ENCODE measurements at places on chromosomes 1 and 21.
A peak's percentile ranks its signal among the peaks of the same experiment; 100 is the strongest.

- no peak for DNase-seq
Observed at GRCh38 chr1:159196543-159196942, 8.1 kb upstream of the ACKR1 start.

DNA sequence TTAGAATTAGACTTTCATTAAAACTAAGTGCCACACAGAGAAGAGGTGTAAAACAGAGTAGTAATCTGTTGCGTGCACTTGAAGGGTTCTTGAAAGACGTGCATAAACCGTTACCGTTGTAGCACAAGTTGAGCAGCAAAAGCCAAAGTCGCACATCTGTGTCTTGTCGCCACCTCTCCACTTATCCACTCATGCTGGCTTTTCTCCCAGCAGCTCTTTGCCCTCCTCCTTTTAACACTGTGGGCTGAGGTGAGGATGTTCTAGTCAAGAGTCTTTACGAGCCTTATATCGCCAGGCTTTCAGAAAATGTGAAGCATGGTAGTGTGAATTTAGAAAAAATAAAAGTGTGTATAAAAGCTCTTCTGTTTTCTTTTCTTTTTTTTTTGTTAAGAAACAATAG lies 48.0 kb downstream of the NR5A2 start:
- no peak for DNase-seq

GRCh38 chr1:157004806-157005205 lies 40.7 kb downstream of the ARHGEF11 start:
- peak; percentile 46 for DNase-seq

GRCh38 chr1:151978922-151979321 lies 14.7 kb downstream of the S100A10 start:
- no peak for DNase-seq

DNA sequence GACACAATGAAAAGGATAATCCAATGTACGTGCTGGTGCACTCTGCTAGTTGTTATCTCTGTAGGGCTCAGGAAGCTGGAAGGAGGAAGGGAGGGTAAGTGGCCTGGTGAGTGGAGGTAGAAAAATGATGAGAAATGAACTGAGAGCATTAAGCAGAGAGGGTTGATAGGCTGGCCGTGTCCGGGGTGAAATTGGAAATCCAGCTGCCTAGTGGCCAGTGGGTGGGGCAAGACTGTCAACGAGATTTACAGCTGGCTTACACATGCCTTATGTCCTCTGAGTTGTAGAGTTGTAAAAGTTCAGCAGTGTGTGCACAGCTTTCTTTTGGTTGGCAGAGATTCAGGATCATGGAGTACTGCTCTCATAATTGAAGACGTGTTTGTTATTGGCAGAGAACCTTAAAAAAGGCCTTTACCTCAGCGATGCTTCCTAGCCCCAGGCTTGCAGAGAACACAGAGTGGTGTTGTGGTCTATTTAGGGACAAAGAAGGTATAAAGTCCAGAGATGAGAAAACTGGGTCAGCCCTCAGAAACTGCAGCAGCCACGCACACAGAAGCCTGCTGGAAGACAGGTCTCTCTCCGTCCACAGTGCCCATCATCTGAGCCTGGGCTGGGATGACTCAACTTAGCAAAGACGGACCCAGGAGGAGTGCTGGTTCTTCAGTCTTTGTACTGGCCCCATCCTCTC lies 132.4 kb downstream of the EDEM3 start:
- DNase-seq: peak; percentile 91

DNA sequence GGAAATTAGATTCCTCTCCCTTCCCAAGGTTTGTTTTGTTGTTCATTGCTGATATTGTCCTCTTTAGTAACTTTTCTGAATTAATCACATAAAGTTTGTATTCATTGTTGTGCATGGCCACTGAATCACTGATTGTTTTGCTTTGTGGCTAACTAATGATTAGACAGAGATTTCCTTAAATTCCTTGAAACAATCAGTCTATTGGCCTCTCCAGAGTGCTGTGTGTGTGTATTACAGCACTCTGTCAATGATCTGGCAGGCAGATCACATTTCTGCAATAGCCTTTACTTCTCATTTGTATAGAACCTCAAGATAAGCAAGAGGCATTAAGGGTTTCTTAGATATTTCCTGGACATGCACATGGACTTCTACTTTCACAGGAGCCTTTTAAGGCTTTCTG lies 78.6 kb downstream of the DUSP10 start:
- no peak for DNase-seq

DNA sequence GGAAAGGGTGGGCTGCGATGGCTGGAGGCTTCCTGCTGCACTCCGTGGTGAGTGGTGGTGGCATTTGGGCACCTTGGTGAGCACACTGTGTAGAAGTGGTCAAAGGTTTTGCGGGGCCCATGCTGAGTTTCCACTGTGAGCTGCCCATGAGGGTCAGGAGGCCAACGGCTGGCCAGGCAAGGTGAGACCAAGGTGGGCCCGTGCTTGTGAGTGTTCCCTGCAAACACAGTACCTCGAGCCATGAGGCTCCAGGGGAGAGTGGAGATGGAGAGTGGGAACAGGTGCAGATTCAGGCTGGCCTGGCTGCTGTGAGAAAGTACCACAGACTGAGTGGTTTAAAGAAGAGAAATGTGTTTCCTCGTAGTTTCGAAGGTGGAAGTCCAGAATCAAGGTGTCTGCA lies 40.8 kb downstream of the AJAP1 start:
- DNase-seq: no peak

- DNase-seq: no peak
Observed at GRCh38 chr1:204976646-204977045, 66.4 kb upstream of the CNTN2 start.

DNA sequence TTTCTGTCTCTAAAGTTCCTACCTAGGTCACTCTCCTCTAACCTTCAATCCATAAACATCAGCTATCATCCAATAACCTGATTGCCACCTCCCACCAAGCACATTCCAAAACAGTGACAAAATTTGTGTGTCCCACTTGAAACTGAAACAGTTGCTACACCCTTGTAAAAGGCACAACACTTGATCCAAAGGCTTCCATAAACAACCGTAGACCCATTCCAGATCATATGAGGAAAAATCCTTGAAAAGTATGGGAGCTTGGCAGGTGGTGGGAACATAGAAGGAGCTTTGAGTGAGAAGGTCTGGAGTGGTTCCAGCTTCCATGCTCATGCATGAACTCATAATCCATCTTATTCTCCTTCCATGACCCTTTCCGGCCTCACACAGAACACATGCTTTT lies 82.0 kb upstream of the ATP1A1 start:
- no peak for DNase-seq

DNA sequence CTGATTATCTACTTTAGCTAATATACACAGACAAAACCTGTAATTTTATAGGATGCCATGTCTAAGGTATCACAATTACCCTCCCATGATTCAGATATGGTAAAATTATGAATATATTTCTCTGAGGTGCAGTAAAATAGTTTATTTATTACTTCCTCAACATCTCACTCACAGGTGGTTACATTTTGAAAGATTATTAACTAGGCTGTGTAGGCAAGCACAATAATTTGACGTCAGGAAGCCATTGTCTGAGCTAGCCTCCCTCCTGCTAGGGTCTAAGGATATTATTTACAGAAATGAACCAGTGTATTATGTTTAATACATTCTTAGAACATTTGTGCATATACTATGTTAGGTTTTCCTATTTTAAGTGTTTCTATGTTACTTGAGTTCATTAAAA lies 69.9 kb upstream of the ADGRL2 start:
- no peak for DNase-seq

DNA sequence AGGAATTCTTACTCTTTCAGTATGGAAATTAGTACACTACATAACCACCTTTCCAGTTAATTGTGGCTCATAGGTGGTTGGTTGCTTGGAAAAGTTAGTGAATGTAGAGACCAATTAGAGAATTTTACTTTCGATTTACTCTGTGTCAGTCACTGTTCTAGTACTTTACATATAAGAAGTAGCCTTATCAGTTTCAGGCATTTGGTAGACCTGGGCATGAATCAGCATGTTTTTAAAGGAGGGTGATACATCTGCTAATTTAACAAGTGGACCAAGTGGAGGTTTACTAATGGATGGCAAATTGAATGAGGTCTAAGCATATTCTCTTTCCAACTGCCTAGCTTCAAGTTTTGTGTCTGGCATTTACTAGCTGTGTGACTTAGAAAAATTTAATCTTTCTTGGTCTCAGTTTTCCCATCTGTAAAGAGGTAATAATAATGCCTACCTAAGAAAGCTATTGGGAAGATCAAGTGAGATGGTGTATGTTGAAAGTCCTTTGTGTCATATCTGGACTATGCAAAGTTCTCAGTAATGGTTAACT lies 1158.6 kb downstream of the PLA2G4A start:
- no peak for DNase-seq
